ENCODE measurements at places on chromosomes 3 and 15.

- DNase-seq, result no peak
Measured at GRCh38 chr3:85835857-85836440, 877.2 kb downstream of the CADM2 start.

- DNase-seq, result no peak
Measured at GRCh38 chr3:39919281-39919680, 109.9 kb downstream of the MYRIP start.

GRCh38 chr3:158491968-158492367 lies 79.0 kb upstream of the MLF1 start:
- no peak for DNase-seq

DNA sequence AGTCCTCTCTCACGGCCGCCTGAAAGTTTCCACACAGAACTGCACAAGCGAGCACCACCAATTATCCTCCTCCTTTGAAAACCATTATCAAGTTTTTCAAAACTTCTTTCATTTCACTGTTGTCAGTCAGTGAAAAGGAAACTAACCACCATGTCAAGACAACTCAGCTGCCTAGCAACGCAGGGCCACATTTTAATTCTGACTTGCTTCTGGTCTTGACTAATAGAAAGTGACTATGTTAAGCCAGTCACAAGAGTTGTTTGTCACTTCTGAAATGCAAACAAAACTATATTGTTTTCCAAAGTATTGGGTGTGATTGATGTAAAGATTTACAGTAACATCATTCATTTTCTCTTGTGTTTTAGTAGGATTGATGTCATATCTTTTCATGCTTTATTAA lies 612.8 kb upstream of the AGTR1 start:
- DNase-seq, result peak; percentile 0

- no peak for DNase-seq
Measured at GRCh38 chr3:66153481-66154443, 67.0 kb upstream of the SLC25A26 start.

DNA sequence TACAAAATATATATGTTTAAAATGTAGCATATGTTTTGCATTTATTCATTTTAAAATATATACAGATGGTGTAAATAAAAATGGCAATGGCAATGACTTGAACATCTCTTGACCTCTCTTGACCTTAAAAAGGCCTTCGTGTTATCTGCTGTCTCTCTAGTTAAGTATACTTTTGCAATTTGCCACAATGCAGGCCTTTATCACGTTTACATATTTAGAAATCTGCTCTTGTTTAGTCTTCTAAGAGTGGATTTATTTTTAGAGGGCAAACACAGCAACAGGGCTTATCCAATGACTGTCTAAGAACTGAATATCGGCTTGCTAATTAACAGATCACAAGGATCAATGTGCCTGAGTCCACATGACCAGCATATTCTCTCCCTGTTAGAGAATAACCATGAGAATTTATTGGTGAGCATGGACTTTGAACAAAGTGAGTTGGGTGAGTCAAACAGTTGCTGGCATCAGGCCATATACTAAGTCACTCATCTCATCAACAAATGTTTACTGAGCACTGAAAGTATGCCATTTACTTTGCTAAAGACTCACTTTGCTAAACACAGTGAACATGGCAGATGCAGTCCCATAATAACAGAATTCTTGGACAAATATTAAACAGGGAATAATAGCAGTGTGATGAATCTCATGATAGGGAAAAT lies 48.2 kb downstream of the MDFIC2 start:
- DNase-seq, result no peak

- DNase-seq, result no peak
Measured at GRCh38 chr3:3627114-3627513, 172.1 kb upstream of the LRRN1 start.

DNA sequence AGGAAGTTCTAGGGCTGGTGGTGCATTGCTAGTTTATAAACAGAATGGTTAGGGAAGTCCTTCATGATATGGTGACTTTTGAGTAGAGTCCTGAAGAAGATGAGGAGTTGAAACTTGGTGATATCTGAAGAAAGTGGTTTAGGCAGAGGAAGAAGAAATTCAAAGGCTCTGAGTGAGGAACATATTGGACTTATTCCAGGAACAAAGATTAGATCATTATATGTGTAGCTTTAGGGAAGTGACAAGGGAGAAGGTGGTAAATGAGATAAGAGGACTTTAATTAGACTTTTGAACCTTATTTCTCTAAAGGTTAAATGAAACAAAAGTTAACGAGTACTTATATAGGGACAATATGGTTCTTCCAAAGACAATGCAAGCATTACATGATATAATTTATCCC lies 286.7 kb downstream of the DOCK3 start:
- no peak for DNase-seq

- peak; percentile 70 for DNase-seq
Measured at GRCh38 chr3:52221563-52222318, 3.7 kb downstream of the TLR9 start.

DNA sequence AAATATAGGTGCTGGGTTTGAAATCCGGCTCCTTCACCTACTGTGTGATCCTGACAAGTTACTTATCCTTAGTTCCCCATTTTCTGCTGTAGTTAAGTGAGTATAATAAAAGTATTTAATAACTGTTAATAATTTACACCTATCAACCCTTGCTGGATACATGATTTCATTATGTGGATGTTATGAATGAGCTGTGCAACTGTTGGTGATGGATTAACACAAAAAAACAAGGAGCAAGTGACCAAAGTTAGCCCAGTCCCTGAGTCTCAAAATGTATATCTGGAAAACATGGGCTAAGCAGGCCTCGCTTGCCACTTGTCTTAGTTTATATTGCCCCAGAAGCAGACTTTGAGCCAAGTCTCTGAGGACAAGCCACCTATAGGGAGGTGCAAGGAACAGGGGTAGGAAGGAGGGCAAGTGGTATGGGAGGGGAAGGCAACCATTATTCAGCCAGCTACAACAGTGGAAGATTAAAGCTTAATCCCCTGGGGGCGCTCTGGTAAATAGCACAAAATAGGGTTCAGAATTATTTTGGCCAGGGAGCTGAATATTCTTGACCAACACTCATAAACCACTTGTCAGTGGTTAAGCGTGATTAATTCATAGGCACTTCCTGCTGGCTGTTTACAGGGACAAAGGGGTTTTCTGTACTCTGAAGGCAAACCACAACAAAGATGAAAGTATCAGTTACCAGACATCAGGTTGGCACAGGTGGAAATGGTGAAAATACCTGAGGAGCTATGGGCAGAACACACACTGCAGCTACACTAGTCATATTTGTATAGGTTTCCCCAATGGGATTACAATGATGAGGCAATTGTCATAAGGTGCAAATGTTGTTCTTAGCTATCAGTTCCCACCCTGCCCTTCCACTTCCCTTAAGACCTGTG lies 76.2 kb downstream of the TRIM42 start:
- no peak for DNase-seq

DNA sequence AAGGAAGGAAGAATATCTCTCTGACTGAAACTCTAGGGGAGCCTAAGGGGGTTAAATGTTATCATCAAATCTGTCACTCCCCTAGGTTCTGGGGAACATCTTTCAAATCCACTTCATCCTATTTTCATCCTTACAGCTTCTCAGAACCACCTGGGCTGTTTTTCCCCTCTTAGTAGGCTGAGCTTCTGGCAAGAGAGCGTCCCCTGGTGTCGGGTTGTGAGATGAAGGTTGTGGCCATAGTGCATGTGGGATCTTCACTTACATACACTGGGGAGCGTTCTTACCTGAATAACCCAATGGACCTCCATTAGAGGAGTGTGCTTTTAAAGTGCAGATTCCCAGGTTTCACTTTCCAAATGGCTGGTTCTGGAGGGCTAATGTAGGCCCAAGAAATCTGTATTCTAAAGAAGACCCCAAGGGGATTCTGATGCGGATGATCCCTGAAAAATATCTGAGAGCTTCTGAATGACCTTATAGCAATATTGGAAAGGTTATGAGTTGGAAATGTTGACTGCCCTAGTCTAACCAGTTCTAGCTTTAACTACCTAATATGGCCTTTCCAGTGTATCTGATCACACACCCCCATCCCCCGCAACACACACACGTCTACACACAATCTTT lies 663.7 kb downstream of the AGBL1 start:
- DNase-seq, result peak; percentile 59

- no peak for DNase-seq
Measured at GRCh38 chr15:55256281-55257011, 33.2 kb downstream of the RAB27A start.

- no peak for DNase-seq
Measured at GRCh38 chr3:127714125-127714571, 41.4 kb downstream of the ABTB1 start.

DNA sequence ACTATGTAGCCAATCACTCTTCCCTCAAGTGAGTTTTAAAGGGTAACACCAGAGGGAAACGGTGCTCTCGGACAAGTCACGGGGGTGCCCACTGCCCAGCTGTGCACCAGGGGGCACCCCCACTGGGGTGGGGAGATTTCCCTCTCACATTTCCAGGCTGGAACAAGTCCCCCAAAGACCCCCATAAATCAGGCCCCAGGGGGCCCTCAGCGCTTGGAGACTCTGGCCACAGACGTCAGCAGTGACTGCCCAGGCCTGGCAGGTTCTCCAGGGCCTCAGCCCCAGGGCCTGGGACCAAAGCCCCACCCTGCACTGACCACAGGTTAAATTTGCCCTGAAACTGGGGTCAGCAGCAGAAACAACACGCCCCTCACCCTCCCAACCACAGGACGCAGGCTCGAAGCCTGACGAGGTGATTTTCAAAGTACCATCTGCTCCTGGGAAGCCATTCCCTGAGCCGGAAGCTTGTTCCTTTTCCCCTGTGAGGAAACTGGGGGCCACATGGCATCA lies 17.0 kb downstream of the XXYLT1 start:
- no peak for DNase-seq

GRCh38 chr15:19984101-19984500 lies 557.5 kb downstream of the GOLGA6L6 start:
- no peak for DNase-seq

DNA sequence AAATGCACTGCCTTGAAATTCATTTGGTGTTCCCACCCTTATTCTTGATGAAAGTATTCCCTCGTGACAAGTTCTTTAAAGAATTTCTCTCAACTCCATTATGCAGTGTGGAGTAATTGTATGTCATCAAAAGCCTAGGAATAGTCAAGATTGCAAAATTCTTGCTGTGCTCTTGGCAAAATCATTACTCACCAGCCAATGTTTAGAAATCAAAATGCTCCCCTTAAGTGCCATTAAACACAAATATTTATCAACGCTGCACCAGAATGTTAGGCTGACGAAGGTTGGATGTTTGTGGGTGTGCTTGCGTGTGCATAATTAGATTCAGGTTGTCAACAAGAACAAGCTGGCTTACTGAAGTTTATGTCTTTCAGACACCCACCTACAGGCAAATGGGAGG lies 40.5 kb downstream of the SST start:
- no peak for DNase-seq

DNA sequence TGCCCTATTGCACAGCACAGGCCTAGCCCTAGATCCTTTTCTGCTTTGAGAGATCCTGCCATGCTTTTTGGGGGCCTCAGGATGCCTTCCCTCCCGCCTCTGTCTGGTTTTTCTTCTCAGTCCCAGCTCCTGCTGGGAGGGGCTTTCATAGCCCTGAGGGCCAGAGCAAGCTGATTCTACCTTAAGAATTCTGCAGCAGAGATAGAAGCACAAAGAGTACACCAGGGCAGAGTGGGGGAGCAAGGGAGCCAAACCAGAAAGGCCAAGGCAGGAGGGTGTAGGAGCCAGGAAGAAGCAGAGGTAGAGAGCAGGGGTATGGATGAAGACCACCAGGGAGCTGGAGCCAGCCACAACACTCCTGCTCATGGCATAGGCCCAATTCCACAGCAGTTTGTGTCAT lies 18.1 kb downstream of the SH3BP5 start:
- DNase-seq, result no peak

- no peak for DNase-seq
Measured at GRCh38 chr3:74824366-74824765, 209.9 kb upstream of the CNTN3 start.

DNA sequence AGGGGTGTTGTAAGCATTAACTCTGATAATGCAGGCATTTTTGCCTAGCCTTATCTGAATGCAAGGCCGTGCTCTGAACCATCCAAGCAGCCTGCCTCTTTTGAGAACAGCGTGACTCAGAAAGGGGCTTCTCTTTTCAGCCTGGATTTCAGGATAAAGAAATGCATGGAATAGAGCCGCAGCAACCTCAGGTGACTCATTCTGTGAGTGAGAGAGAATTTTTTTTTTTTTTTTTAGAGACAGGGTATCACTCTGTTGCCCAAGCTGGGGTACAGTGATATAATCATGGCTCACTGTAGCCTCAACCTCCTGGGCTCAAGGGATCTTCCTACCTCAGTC lies 20.6 kb upstream of the PDE8A start:
- no peak for DNase-seq

- no peak for DNase-seq
Measured at GRCh38 chr15:41950489-41950888, 21.9 kb downstream of the EHD4 start.

- no peak for DNase-seq
Measured at GRCh38 chr3:64157150-64158035, 67.9 kb downstream of the PRICKLE2 start.

DNA sequence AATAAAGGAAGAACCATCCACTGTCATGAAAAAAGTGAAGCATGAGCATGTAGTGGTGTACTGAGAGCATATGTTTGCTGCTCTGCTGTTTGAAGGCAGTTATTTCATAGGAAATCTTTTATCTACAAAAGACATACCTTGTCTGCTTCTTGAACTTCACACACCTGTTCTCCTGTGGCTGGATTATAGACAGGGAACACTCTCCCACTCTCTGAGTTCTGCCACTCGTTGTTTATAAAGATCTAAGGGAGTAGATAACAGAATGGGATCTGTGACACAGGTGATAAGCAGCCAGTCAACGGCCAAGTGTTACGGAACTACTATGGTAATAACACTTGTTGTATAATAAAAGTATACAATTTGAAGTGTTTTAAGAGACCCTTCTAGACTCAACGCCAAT lies 51.5 kb downstream of the ALDH1A2 start:
- DNase-seq, result no peak

GRCh38 chr15:25824618-25825017 lies 38.5 kb downstream of the ATP10A start:
- DNase-seq, result no peak

- no peak for DNase-seq
Measured at GRCh38 chr3:127722091-127722784, 49.5 kb downstream of the ABTB1 start.

DNA sequence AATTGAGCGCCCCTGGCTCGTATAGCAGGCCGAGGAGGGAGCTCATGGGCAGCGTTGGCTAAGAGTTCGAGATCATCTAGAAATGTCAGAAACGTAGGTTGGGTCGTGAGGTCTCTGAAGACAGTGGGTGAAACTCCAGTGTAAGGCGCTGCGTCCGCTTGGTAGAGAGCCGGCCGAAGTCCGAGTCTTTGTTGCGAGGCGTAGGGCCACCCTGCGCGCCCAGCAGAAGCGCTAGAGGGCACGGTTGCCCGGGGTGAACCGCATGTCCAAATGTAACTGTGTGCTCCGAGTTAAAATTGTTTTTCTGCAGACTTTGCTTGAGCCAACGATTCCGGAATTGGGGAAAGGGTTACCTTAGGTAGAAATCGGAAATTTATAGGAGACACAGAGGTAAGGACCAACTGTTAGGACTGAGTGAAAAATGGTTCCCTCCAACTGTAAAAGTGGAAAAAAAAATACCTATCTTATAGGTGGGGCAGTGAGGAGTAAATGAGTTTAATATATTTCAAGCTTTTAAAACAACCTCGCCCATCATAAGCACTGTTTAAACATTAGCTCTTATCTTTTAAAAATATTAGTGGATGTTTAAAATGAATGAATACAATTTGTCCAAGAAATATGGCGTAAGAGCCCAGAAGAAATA lies 993 bp upstream of the SIAH2 start:
- DNase-seq, result peak; percentile 57

- no peak for DNase-seq
Measured at GRCh38 chr3:161038725-161039124, 66.4 kb downstream of the B3GALNT1 start.

All from CD4-positive, alpha-beta T cell treated with Interleukin-12 subunit alpha and Interleukin-12 subunit beta, for 1 hour (primary cell).